LNCaP clone FGC (cell line): ENCODE measurements at places on chromosomes 7 and 10.
A peak's percentile ranks its signal among the peaks of the same experiment; 100 is the strongest.

GRCh38 chr10:19629567-19629966 lies 186.7 kb upstream of the PLXDC2 start:
- DNase-seq = no peak

- peak; percentile 67 for DNase-seq
Measured at GRCh38 chr10:125707541-125708468, 11.7 kb upstream of the EDRF1 start.

- no peak for DNase-seq
Measured at GRCh38 chr7:139708541-139708940, 69.3 kb downstream of the HIPK2 start.

DNA sequence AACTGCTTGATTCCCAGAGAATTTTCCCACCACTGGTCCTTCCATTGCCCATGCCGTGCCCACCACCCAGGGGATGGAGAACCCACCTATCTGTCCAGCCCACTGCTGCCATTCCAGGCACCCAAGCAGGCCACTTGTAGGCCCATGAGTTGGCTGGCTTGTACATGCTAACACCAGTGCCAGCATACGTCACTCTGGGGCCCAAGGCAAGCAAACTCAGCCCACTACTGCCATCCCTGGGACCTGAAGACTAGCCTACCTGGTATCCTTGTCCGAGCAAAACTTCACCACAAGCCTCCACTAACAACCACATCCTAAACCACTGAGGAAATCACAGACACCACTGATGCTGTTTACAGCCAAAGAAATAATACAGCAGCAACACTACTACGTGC lies 44.7 kb upstream of the CDK6 start:
- DNase-seq = no peak

- DNase-seq = no peak
Measured at GRCh38 chr7:113649556-113649955, 269.3 kb downstream of the PPP1R3A start.

DNA sequence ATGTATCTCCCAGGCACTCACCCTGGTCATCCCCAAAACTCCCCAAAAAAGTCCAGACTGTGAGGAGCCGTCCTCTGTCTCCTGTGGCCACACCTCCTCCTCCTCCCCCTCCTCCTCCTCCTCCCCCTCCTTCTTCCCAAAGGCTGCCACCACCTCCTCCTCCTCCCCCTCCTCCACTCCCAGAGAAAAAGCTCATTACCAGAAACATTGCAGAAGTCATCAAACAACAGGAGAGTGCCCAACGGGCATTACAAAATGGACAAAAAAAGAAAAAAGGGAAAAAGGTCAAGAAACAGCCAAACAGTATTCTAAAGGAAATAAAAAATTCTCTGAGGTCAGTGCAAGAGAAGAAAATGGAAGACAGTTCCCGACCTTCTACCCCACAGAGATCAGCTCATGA lies 7.1 kb downstream of the LMOD2 start:
- no peak for DNase-seq

GRCh38 chr10:2919016-2919415 lies 148.3 kb upstream of the PFKP start:
- DNase-seq = no peak

DNA sequence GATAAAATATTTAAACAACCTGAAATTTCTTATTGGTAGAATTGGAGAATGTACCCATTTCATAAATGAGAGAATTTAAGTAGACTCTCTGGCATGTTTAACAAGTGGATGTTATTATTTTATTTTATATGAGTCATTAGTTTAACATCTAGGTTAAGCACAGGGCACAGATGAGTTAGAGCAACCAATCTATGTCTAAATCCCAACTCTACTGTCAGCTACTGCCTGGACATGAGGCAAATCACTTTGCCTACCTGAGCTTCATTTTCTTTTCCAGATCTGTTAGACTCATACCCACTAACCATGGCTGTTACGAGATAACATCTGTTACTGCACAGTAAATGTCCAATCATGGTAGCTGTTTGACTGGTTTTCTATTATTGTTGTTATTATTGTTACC lies 251.1 kb downstream of the INHBA start:
- DNase-seq = no peak

DNA sequence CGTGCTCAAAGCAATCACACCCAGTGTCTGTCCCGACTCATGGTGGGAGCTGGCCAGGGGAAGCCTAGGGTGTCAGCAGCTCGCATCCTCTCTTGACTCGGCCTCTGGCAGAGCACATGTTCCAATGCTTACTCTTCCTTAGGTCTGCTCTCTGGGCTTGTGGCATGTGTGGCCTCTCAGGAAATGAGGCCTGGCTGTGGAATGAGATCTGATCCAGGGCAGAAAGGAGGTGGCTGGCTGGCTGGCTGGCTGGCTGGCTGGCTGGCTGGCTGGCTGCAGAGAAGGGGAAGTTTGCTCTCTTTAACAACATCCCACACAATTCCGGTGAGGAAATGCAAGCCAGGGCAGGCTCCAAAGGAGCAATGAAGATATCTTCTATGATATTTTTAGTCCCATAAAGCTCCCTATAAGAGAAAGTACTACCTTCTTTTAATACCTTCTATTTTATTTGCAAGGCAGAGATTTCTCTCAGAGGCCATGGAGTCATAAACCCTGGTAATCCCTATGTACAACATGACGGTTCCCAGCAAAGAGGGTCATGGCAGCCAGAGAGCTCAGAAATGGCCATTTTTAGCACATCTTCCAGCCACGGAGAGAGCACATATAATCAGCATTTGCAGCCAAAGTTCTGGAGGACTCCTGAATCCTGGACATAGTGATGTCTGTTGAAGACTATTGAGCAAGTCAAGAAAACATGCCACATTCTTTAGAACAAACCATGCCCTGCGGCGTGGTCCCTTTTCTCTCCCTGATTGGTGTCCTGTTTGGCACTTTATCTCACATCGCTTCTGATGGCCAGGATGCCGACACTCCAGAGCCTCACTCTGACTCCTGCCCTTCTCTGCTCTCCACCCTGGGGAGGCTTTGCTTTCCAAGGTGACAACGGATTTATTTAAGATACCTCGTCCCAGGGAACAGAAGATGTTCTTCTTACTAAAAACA lies 153.7 kb downstream of the FANK1 start:
- no peak for DNase-seq

- DNase-seq = no peak
Measured at GRCh38 chr10:62390497-62391176, 16.5 kb downstream of the ZNF365 start.

DNA sequence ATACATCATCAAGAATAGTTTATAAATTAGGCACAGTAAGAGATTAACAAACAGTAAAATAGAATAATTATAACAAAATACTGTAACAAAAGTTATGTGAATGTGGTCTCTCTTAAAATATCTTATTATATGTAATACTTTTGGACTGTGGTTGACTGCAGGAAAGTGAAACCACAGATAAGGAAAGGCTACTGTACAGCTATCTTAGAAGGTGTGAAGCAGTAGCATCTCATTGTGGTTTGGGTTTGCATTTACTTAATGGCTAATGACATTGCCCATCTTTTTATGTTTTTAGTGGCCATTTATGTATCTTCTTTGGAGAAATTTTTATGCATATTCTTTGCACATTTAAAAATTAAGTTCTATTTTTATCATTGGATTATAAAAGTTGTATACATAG lies 296.4 kb upstream of the MAGI2 start:
- no peak for DNase-seq

DNA sequence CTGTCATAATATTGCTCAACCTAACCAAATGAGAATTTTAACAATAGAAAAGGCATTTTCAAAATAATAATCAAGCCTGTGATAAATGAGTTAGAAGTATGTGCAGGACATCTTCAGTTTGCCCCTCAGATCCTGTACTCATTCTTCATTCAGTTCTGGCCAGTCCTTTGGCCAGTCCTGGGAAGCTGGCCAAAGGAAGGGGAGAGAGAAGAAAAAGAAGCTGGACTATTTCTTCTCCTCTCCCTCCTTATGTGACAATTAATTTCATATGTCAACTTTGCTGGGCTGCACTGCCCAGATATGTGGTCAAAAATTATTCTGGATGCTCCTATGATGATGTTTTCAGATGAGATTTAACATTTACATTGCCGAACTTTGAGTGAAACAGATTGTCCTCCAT lies 31.6 kb upstream of the ITGB8 start:
- no peak for DNase-seq

DNA sequence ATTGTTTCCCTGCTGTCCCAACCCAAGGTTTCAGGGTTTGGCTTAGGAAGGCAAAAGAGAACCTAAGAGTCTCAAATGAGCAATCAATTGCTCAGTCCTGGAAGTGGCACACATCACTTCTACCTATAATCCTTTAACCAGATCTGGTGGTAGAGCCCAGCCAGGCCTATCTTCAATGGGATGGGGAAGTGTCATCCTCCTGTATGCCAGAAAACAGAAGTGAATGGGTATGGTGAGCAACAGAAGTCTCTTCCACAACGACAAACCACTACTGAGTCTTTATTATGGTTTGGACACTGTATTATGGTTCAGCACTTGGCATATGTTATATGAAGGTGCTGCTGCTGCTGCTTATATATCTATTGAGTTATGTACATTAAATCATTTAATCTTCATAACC lies 3.0 kb upstream of the AKR1B1 start:
- no peak for DNase-seq

- no peak for DNase-seq
Measured at GRCh38 chr7:85699482-85699881, 512.6 kb upstream of the SEMA3D start.

GRCh38 chr7:148014001-148014400 lies 576.6 kb upstream of the C7orf33 start:
- DNase-seq = no peak

GRCh38 chr7:15747301-15747700 lies 60.8 kb upstream of the MEOX2 start:
- DNase-seq = no peak

- DNase-seq = no peak
Measured at GRCh38 chr10:22265839-22266537, 48.2 kb upstream of the EBLN1 start.

DNA sequence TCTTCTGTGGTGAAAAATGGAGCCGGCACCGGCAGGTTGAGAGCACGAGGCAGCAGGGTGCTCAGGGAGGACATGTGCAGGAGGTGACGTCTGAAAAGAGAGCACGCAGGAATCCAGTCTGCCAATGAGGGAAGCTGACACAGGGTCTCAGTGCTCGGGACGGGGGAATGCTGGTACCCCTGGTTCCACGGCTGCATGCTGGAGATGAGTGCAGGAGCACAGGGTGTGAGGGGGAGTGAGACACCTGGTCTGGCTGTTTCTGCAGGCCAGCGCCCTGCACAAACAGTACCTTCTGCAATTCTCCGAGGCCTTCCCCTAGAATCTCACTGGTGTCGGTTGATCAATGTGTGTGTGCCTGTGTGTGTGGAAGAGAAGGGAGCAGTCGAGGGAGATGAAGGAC lies 72.7 kb downstream of the VOPP1 start:
- DNase-seq = no peak
